Activated T-cell treated with anti-CD3 and anti-CD28 coated beads for 1 hour (primary cell): ENCODE measurements at places on chromosomes 13 and 19.

DNA sequence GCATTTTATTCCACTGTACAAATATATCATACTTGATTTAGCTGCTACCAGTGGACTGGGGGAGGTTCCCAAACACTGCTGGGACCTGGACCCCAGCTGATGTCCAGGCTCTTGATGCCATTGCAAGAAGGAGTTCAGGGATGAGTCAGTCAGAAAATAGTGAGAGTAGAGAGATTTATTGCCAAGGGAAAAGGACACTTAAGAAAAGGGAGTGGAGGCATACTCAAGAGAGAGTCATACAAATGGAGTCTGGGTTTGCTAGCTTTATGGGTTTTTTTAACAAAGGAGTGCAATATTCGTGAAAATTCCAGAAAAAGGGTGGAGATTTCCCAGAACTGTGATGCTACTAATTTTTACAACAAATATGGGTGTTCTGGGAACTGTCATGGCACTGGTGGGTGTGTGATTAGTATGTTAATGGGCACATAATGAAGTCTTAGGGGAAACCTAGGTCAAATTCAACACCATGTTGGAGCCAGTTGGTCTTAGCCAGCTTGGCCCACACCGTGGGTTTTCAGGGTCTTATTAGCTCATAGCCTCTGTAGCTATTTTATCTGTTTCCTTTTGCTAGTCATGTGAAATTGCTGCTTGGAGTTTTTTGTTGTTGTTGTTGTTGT, 36.2 kb downstream of the GPC6 start:
- no peak for DNase-seq

DNA sequence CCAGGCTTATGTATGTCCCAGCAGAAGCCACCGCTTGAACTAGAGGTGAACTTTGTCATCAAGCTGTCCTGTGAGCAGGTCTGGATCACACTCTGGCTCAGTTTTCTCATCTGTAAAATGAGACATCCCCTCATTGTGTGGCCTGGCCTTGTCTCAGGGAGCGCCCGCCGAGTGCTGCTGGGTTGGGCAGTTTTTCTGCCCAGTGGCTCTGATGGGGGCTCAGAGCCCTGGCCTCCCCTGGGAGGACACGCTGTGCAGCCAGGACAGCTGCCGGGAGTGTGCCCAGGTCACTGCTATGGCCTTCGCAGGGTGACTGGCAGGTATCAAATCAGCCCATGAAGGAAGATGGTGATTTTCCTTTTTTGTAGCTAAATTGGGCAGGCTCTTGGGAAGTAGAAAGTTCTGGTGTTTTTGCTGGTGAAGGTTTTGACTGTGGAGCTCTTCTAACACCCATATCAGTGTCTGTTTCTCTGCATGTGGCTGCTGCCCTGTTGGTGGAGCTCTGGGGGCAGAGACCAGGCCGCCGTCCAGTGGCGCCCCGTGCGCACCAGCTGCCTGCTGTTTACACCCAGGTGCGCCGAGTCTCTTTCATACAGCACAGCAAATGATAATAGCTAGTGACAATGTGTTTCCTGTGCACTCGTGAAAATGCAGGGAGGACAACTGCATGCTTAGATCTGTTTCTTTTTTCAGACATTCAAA, 40.8 kb downstream of the SLC7A9 start:
- DNase-seq, result no peak

- DNase-seq, result no peak
Observed at GRCh38 chr13:99636728-99637353, 135.6 kb downstream of the TM9SF2 start.

- DNase-seq, result no peak
Observed at GRCh38 chr19:45448887-45449299, 18.9 kb upstream of the FOSB start.

GRCh38 chr19:55591555-55591954, 7.8 kb downstream of the FIZ1 start:
- no peak for DNase-seq

GRCh38 chr19:57096685-57097361, 23.0 kb upstream of the USP29 start:
- DNase-seq, result no peak

DNA sequence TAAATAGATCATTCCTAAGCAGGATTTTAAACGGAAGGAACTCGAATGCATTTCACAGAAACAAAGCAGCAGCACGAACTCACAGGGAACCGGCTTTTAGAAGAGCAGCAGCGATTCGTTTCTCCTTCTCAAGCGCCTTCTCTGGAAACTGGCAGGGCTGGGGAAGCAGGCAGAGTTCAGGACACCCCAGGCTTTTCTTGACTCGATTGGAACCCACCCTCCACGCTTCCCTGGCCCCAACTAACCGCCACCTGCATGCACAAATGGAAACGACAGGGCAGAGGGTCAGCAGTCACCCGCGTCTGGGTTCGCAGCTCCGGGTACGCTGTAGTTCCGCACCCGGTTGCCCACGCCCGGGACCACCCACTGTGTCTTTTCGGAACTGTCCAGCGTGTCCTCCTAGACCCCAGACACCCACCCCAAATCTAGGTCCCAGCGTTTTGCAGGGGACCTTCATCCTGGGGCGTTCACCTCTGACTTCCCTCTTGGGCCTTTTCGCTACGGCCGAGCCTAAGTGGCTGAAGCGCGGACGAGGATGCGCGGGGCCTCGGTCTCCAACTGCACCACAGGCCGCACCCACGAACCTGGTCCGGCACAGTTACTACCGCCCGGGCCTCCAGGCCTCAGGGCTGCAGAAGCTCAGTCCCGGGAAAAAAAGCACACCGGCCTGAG, 500 bp downstream of the ZFP30 start:
- peak; percentile 0 for DNase-seq
